Activated CD4-positive, alpha-beta T cell treated with anti-CD3 and anti-CD28 coated beads, Interleukin-2, amount 50 U/mL, for 1 hour (primary cell): ENCODE measurements at places on chromosomes 12 and 14.

GRCh38 chr12:98935847-98936246 is 290.8 kb downstream of the APAF1 start:
- DNase-seq = no peak

DNA sequence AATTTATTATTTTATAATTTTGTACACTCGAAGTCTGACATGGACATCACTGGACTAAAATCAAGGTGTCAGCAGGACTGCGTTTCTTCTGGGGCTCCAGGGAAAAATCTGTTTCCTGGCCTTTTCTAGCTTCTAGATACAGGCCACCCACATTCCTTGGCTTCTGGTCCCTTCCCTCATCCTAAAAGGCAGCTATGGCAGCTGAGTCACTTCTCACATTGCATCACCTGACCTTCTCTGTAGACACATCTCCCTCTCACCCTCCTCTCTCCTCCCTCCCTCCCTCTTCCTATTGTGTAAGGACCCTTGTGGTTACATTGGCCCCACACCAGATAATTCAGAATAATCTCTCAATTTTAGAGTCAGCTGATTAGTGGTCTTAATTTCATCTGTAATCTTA is 92.4 kb downstream of the RPS6KA5 start:
- DNase-seq = no peak

DNA sequence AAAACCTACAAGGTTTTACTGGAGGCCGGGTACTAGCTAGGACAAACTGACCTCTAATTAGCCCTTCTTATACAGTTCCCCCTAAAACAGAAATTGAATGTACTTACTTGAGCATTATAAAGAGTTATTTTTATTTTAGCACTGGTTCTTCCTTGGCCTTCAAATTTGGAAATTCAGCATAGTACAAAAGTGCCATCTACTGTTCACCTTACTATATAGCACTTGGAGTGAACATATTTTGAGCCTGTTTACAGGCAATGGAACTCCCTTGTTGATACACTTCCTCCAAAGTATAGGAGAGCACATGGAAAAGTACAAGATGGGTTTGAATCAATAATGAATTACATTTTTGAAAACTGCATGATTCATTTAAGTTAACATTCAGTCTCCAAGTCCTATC is 3.9 kb upstream of the POC1B start:
- no peak for DNase-seq

- no peak for DNase-seq
Observed at GRCh38 chr14:65282896-65283253, 129.7 kb upstream of the FUT8 start.

DNA sequence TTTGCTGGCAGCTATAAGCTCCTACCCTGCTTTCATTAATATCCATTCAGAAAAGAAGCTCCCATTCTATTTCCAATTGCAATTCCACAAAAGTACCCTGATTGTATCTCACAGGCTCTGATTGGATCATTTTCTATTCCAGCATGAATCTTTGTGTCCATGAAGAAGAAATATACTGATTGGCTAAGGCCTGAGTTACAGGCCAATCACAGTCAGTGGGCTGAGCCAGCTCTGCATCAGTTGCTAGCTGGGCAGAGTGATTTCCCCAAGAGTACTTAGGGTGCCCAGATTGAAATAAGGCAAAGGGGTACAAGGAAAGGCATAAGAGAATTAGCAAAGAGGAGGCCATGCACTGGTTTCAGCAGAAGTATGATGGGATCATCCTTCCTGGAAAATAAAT is 14.4 kb downstream of the ART4 start:
- DNase-seq = no peak

- no peak for DNase-seq
Observed at GRCh38 chr14:75025082-75025481, 22.4 kb downstream of the EIF2B2 start.

- DNase-seq = no peak
Observed at GRCh38 chr14:61296719-61297502, 15.8 kb upstream of the TMEM30B start.

DNA sequence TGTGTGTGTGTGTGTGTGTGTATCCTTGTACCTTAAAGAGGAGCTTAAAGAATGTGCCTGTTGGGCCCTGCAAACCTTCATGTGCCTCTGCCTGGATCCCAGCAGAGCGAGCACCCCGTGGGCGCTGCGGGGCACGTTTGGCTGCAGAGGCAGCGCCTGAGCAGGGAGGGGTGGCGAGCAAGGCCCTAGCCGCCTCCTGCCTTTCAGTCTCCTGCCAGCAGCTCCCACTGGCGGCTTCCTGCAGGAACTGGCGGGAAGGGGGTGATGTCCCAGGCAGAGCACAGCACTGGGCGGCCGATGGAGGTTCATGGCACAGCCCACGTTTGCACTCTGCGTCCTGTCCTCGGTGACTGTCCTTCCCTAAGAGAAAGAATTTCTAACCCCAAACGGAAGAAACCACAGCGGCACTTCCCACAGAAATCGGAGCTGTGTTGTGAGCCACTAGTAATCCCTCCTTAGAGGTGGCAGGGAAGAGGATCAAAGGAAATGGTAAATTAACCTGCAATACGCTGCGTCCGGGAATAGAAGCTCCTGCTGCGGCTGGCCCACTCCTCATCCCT is 19.8 kb downstream of the ZBTB42 start:
- no peak for DNase-seq

- no peak for DNase-seq
Observed at GRCh38 chr12:113815031-113815430, 151.1 kb downstream of the RBM19 start.

DNA sequence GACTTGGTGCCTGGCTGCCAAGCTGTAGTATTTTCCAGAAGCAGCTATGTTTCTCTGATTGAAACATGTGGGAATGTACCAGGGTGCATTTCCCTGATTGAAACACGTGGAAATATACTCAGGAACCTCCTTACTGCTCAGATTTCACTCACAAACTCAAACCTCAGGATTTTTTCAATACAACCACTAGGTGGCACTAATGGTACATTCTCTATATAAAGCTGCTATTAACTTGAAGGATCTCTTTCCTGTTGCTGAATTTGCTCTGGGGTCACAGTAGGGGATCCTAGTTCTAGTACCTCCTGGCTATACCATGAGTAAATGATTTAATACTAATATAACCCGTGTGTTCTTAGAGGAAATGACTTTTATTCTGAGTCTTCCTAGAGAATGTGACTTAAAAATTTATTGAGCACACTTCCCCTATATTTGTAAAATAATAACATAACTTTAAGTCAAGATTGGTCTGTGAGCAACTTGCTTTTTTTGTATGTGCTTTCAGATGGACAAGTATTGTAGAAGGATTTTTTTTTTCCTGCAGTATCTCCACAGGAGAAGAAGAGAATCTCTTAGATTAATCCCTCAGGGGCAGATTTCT is 173.8 kb upstream of the MIS18BP1 start:
- DNase-seq = no peak

DNA sequence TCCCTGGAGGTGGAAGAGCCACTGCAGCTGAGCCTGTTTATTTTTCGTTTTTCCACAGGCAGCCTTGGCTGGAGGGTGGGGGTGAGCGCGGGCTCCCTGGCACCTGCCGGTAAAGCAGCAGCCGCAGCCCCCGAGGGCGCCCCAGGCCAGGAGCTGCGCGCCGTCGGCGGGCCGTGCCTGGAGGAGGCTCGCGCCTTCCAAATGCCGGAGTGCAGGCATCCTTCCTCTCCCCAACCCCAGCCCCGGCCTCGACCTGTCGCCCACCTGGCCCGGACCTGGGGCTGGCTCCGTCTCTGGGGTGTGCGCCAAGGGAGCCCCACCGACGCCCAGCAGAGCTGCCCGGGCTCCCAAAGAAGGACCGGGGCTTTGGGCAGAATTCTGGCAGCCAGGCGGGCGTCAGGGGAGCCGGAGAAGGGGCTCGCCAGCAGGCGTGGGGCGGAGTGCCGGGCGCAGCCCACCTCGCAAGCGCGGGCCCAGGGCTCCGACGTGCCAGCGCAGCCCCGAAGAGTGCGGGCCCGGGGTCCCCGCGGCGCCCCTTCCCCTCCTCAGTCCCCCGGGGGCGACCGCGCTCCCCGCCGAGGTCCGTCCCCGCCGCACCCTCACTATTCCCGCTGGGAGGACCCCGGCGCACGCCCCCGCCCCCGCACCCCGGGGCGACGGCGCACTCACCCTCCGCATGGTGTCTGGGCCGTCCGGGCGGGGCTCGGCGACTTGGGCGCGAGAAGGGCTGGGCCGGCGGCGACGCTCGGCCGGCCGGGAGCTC is 130.3 kb downstream of the NDUFA12 start:
- DNase-seq = no peak

GRCh38 chr12:3728686-3729085 is 24.2 kb downstream of the CRACR2A start:
- no peak for DNase-seq

DNA sequence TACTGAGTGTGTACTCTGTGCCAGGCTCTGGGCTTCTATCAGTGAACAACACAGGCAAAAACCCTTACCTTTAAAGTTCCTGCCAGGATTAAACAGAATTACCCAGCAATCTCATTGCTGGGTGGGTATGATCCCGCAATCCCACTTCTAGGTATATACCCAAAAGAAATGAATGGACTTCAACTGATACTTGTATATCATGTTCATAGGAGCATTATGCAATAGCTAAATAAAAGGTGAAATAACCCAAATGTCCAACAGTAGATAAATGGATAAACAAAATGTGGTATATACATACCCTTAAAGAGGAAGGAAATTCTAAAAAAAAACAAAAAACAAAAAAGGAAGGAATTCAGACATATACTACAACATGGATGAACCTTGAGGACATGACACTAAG is 14.7 kb downstream of the DAZAP2 start:
- no peak for DNase-seq

DNA sequence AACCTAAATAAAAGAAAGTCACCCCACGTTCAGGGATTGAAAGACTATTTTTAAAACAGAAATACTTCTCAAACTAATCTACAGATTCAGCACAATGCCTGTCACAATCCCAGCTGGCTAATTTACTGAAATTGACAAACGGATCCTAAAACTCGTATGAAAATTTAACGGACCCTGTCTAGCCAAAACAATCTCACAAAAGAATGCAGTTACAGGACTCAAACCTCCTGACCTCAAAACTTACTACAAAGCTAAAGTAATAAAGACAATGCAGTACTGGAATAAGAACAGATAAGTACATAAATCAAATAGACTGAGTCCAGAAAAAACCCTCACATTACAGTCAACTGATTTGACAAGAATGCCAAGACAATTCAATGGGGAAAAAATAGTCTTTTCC is 48.8 kb downstream of the IPO8 start:
- DNase-seq = no peak

DNA sequence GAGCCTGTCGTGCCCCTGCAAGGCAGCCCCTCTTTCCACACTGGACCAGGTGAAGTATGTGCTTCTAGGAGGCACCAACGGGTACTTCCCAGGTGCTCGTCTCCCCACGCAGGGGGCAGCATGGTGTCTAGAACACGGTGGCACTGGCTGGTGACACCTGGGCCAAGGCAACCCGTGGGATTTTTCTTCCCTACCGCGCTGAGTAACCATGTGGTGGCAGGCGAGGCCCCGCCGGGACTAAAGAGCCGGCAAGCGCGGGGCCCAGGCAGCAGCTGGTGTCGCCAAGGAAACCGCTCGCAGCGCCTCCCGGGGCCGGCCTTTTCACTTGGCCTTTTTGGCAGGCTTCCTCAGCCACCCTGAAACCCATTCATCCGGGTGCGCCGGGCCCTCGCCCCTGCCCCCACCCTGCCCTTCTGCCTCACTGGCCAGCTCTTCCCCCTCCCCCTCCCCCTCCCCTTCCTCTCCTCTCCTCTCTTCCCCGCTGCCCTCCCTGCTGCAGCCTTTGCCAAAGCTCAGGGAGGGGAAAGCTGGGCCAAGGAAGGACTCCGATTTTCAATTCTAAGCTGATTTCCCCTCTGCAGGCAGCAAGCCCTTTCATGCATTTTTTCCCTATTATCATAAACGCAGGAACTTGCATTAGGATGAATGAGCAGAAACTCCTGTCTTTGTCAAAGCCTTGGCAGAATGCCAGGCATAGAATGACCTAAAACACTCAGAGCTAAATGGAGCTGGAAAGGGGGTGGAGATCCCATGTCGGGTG is 81.2 kb downstream of the IRF2BPL start:
- peak; percentile 76 for DNase-seq

- no peak for DNase-seq
Observed at GRCh38 chr14:73239393-73240241, 2.3 kb downstream of the PAPLN start.

- no peak for DNase-seq
Observed at GRCh38 chr12:114361545-114361944, 44.4 kb downstream of the TBX5 start.

GRCh38 chr14:74838166-74838565 is 37.8 kb downstream of the PROX2 start:
- no peak for DNase-seq

GRCh38 chr14:69259527-69260189 is at the start of gene GALNT16:
TSS of gene GALNT16 (plus strand) at chr14:69260158. CDS start at chr14:69260291, 133 bp downstream.
- DNase-seq = no peak

GRCh38 chr12:29043069-29043468 is 106.0 kb upstream of the FAR2 start:
- no peak for DNase-seq

GRCh38 chr12:5650281-5650680 is 218.4 kb downstream of the NTF3 start:
- DNase-seq = no peak

DNA sequence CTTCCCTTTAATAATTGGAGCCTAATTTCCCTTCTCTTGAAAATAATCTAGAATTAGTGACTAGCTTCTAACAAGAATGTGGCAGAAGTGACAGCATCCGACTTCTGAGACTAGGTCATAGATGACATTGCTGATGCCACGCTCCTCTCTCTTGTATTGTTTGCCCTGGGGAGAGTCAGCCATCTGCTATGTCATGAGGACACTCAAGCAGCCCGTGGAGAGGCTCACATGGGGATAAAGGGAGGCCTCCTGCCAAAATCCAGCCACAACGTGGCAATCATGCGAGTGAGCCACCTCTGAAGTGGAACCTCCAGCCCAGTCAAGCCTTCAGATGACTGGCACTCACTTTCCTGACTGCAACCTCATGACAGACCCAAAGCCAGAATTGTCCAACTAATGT is 54.2 kb upstream of the LRRK2 start:
- DNase-seq = no peak

- DNase-seq = no peak
Observed at GRCh38 chr12:52506858-52507715, 13.1 kb downstream of the KRT5 start.

GRCh38 chr12:113875691-113876090 is 90.4 kb downstream of the RBM19 start:
- DNase-seq = no peak

- DNase-seq = no peak
Observed at GRCh38 chr12:112988224-112988623, 9.9 kb downstream of the OAS2 start.

- no peak for DNase-seq
Observed at GRCh38 chr12:26422839-26423398, 227.5 kb downstream of the SSPN start.
